ENCODE measurements at places on chromosomes 12 and 14.
A peak's percentile ranks its signal among the peaks of the same experiment; 100 is the strongest.

GRCh38 chr14:95452893-95453712 lies 63.3 kb downstream of the SYNE3 start:
- DNase-seq = no peak

DNA sequence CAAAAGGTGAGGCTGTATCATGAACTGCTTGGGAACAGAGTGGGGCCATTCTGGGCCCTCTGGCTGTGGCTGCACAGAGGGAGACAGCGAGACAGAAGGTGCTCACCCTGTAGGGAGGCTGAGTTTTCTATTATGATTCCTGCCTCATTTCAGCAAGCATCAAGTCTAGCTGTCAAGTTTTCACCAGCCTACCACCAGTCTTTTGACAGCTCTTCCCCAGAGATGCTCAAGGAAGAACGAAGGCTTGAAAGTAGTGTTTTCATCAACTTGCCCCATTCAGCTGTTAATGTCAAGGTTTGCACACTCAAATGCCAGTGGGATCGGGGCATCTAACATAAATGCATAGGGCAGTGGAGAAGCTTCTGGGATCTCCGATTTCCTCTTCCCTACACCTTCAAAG lies 10.0 kb downstream of the FGF23 start:
- DNase-seq = no peak

DNA sequence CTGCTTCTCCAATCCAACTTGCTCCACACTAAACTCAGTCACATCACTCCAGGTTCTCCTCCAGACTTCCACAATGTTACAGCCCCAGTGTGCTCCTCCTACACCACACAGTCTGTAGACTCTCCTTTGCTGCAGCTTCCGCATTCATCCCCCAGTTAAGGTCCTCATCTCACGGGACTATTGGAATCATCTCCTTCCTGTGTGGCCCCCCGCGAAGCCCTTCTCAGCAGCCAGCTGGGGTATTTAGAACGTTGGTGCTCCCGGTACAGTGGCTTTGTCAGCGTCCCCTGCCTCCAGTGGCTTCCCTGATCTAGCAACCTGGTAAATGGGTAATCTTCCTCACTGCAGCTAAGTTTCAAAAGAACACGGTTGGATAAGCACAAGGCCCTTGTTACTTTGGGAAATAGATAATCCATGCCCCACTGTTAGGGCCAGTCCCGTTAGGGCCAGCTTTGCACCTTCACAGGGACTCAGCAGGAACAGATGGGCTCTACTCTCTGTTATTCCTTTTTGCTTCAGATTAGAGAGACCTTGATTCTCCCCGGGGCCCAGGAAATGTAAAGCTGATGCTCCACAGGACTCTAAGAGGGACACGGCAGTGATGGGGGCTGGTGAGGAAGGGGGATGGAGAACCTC lies 823 bp upstream of the TSPAN11 start:
- DNase-seq = no peak

DNA sequence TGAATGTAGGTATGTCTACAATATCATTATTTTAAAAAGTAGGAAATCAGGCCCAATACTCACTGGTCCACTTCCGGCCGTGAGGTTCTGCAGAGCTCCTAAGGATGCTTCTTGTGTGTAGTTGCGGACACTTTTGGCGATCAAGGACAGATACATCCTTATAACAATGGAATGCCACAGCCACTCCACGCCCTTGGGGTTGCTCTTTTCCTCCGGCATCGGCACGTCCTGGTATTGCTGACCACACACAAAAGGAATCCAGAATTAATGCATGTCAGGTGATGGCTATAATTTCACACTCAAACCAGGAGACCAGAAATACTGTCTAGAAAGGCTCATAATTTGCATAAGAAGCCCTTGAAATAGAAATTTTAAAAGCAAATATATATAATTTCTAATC lies 65.6 kb upstream of the YARS2 start:
- DNase-seq = no peak

DNA sequence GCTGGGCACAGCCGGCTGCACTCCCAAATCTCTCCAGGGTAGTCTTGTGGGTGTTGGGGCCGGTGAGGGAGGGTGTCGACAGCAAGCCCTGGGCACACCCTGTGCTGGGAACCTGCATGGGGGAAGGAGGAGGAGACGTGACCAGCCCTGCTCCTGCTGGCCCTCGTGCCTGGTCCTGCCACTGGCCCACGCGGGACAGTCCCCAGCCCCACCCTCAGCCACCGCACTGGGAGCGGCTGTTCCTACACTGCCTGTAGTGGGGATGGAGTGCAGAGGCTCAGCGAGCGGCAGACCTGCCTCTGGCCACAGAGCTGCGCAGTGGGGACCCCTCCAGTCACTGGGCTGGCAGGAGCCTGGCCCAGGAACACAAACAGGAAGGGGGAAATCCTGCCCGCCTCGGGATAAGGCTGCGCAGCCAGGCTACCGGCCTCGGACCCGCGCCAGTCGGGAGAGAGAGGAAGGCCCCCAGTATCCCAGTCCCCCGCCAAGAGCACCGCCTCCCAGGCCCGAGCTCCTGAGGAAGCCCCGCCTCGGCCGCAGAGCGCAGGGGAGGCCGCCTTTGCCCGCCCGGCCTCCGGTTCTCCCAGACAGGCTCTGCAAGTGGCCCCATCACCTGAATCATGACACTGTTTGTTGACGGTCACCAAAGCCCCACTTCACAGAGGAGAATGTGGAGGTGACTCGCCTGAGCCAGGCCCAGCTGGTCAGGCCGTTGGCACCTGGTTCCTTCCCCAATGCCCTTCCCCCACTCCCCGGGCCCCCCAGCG lies 10.6 kb downstream of the AHNAK2 start:
- DNase-seq = no peak

DNA sequence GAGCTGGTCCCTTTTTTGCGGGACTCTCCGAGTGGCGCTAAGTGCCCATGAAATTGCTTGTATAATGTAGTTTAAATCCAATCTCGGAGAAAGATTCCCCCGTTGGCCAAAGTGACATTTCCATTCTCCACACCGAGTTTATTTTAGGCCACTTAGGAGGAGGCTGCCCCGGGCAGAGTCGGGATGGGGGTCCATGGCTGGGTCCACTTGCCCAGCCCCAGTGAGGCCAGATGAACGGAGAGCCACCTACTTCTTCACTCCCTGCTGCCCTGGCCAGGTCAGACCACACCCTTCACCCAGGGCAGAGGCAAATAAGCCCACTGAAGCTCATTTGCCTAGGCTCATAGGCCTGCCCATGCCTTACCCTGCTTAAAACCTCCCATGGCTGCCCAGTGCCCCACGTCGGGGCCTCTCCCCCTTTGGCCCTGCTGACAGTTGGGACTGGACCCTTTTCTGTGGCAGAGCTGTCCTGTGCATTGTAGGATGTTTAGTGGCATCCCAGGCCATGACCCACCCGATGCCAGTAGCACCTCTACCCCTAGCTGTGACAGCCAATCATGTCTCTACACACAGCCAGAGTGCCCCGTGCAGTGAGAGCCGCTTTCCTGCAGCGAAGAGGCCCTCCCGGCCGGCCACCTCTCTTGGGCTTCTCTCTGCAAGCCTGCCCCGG lies 51.3 kb downstream of the FAM222A start:
- DNase-seq = no peak

DNA sequence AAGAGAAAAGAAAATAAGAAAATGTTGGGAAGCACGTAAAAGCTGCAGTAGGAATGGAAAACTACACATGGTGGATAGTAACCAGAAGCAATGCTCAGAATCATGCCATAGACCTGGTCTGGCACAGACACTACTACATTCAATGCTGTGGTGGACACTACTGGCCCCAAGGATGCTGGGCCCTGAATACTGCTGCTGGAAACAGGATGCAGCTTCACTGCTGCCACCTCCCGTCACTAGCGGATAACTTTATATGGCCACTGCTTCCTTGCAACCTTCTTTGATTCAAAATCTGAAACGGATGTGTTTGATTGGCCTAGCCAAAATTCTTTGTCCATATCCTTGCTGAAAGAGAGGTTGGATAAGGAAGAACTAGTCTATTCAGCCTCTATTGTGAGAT lies 30.7 kb downstream of the ADCY6 start:
- no peak for DNase-seq

- no peak for DNase-seq
Measured at GRCh38 chr12:29066011-29066588, 83.0 kb upstream of the FAR2 start.

DNA sequence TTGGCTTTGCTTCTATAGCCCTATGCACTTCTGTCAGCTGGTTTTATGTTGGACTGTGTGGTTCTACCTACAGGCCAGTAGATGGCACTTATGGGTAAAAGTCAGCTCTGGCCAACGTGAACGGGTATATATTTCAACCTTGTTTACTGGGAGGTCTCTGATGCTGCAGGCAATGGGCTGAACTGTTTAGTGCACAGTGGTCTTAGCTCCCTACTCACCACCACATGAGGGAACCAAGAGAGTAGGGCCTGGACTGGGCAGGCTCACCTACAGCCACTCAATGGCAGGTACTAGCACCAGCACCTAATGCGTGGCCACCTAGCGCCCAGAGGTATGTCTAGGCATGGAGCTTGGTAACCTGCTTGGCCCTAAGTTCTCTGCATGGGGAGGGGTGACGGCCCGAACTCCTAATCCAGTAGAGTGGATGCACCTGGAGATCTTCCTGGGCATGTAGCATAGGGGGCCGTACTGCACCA lies 481.8 kb downstream of the TMEM117 start:
- DNase-seq = no peak

DNA sequence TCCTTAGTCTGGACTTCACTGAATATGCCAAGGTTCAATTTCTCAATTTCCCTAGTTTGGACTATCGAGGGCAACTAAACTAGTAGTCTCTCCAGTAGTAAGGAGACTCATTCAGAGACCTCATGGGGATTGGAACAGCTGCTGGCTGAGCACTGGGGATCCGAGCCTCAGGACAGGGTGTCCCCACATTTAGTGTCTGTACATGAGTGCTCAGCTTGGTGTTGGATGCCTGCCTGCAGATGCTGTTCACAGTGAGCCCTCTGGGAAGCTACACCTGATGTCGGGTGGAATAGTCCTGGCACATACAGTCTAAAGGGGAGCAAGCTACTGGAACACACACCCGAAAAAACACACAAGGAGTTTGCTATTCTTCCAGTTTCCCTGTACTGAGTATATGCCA lies 820 bp upstream of the FGF23 start:
- DNase-seq = no peak

DNA sequence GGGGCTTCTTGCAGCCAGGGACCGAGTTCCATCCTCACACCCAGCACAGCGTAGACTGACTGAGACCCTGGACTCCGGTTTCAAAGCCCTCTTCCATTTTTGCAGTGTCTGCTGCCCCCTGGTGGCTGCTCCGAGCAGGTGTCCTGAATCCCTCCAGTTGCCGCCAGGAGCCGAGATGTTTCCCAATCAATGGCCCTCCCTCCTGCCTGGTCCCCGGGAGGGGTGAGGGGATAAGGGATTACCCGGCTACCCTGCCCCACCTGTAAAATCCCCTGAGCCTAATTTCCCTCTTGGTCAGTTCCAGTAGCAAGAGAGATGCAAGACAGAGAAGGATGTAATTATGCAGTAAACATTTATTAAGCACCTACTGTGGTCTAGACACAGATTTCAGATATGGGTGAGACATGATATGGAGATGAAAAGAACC lies 55.0 kb downstream of the PHETA1 start:
- DNase-seq = peak; percentile 65
